Activated CD8-positive, alpha-beta memory T cell treated with anti-CD3 and anti-CD28 coated beads for 36 hours (primary cell): ENCODE measurements at places on chromosomes 2 and 18. TPM values are rescaled to one million over a fixed set of nuclear protein-coding genes. Genes with fewer than 3 reads are reported as not detected.

Gene CYRIA
- total RNA-seq, result 0.95 TPM

Gene TTC32
- 11.8 TPM for total RNA-seq

Gene EPB41L5
- total RNA-seq, result 4.4 TPM

Gene CTDSP1
- 104 TPM for total RNA-seq

Gene DYNC2LI1
- 11.8 TPM for total RNA-seq

Gene G6PC2
- total RNA-seq, result not detected

Gene TRIM43
- total RNA-seq, result not detected

Gene MALL
- 0.50 TPM for total RNA-seq

Gene HTRA2
- 77.0 TPM for total RNA-seq

Gene HOXD8
- not detected for total RNA-seq

Gene CROCC2
- not detected for total RNA-seq

Gene FAP
- total RNA-seq, result not detected

Gene UGGT1
- total RNA-seq, result 54.1 TPM

Gene UGT1A4
- not detected for total RNA-seq

Gene DES
- not detected for total RNA-seq

Gene NLRC4
- not detected for total RNA-seq

Gene OR6B3
- total RNA-seq, result not detected

Gene KATNAL2
- total RNA-seq, result 0.32 TPM

Gene TSPYL6
- total RNA-seq, result not detected

Gene CWC22
- total RNA-seq, result 29.2 TPM

Gene EFHD1
- 0.17 TPM for total RNA-seq

Gene NT5DC4
- total RNA-seq, result not detected

Gene CD302
- total RNA-seq, result 0.61 TPM

Gene PXDN
- total RNA-seq, result 1.4 TPM

Gene LIPG
- 0.08 TPM for total RNA-seq

Gene ENOSF1
- total RNA-seq, result 75.2 TPM

Gene TRABD2A
- total RNA-seq, result 28.5 TPM

Gene AGFG1
- total RNA-seq, result 148 TPM

Gene SCN3A
- not detected for total RNA-seq

Gene ZEB2
- total RNA-seq, result 37.2 TPM

Gene PER2
- 14.0 TPM for total RNA-seq

Gene HOXD12
- not detected for total RNA-seq

Gene DSEL
- 0.19 TPM for total RNA-seq

Gene TUBB8B
- total RNA-seq, result not detected

Gene CYP1B1
- 6.8 TPM for total RNA-seq

Gene DLGAP1
- not detected for total RNA-seq

Gene ANKRD36
- total RNA-seq, result 21.4 TPM
